ENCODE measurements at places on chromosomes 5 and 9.

DNA sequence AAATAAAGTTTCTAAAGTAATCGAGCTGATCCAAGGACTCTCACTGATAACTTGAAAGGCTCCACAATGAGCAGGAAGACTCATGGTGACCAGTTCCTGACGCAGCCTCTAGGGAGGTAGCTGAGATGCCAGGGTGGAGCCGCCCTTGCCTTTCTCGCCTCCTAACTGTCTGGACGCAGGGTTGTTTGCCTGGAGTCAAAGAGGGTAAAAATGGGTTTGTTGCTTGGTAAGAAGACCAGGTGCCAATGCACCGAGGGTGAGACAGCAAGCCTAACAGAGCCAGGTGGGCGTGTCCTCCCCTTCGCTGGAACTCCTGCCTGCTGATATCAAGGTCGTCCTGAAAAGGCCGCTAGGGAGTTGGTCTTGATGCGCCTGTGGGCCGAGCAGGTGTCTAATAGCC lies 48.6 kb upstream of the FCN1 start:
- no peak for DNase-seq

DNA sequence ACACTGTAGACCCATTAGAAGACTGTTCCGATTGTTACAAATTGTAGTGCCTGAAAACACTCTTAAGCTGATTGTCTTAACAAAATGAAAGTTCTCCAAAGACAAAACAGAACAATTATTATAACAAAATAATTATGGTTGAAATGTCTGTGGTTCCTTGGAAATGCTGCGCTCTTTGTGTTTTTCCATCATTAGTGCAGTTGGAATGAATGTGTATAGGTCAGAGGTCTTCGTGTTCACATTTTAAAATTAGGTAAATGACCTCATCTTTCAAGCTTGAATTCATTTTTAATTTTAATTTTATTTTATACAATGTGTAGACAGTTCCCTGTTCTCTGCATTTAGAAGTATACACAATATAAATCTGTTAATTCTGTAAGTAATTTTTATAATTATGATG lies 56.7 kb upstream of the NXNL2 start:
- DNase-seq = no peak

DNA sequence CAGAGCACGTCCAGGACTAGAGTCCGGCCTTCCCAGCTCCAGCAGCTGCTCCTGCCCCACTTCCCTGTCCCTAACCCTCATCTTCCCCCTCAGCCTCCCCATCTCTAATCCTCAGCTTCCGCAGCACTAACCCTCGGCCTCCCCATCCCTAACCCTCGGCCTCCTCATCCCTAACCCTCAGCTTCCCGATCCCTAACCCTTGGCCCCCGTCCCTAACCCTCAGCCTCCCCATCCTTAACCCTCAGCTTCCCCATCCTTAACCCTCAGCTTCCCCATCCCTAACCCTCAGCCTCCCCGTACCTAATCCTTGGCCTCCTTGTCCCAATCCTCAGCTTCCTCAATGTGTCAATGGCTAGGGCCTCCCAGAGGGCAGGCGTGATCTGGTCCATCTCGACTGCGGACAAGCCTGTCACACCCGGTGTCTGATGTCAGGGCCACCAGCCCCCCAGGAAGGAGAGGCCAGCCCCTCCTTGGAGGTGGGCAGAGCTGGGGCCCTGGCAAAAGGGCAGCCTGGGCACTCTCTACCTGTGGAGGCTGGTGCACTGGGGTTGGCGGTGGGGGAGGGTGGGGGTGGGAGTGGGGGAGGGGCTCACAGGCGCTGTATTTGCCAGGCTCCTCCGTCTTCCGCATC lies 1.4 kb downstream of the OBP2B start:
- no peak for DNase-seq

DNA sequence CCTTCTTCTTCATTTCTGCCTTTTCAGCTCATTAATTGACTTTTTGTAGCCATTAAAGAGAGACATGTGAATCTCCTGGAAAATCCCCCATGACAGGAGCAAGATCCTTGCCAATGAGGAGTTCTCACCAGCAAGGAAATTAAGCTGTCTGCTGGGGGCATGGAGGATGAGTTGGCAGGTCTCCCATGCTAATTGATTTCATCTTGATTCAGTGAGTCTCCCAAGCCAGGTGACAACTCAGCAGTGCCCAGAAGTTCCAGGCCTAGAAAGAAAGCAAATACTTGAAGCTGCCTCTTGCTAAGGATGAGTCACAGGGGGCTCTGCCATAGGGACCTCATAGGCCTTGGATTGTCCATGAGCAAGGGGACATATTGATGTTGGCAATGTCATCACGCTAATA lies 30.0 kb upstream of the ADRA1B start:
- DNase-seq = no peak

DNA sequence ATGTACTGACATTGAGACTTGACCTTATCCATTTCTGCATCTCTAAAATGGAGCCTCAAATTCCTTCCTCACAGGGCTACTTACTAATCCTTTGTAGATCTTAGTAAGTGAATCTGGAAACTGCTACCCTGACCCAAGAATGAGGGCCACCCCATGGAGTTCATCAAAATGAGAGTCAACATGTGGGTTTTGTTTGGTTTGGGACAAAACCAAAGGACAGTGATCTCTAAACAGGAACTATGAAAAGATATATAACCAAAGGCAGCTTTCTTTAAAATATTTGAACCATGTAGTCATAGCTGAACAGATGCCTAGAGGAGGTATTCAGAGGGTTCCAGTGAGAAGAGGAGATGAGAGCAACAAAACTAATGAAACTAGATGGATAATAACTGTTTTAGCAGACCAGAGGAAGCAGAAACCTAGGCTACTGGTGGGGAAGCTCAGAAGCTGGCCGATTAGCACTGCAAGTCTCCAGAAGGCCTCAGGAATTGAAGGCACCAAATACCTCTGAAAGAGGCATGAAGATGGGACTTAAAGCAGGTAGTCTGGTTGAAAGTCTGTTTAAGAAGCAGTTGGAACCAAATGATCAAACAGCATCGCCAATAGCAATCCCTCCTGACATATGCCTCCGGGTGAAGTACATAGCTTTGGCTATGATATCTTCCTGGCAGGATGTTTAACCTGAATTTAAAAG lies 45.8 kb downstream of the THOC3 start:
- DNase-seq = no peak

- DNase-seq = no peak
Observed at GRCh38 chr9:114051281-114051680, 26.8 kb downstream of the AMBP start.

- DNase-seq = no peak
Observed at GRCh38 chr9:115229496-115229895, 111.5 kb upstream of the TNC start.

DNA sequence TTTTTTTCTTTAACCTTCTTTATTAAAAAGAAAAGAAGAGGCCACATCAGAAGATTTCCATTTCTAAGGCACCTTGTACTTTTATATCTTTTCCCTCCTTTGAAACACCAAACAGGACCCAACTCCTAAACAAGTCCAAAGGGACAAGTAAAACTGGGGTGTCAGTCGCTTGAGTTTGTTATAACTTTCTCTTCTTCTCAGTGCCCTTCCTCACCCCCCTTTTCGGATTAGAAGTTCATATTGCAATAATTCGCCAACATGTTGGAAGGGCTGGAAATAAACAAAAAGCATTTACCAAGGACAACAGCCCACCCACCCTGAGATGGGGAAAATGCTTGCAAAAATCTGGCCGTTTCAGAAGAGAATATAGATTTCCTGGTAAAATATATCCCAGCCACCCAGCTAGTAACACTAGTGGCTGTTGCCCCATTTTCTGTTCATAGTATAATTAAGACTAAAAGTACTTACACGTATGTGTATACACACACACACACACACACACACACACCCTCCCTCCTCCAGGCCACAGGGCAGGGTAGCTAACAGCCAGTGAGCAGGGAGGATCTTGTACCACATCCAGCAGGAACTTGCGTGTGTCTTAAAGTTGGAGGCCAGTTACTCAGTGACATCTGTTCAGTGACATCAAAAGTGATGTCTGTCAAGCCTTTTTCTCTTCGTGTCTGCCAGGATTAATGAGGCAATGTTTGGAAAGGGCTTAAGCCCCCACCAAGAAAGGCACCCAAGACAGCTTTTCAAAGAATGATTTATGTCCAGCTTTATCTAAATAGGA lies 149.1 kb upstream of the KLF4 start:
- no peak for DNase-seq

- no peak for DNase-seq
Observed at GRCh38 chr9:114522286-114522685, 17.0 kb upstream of the WHRN start.

DNA sequence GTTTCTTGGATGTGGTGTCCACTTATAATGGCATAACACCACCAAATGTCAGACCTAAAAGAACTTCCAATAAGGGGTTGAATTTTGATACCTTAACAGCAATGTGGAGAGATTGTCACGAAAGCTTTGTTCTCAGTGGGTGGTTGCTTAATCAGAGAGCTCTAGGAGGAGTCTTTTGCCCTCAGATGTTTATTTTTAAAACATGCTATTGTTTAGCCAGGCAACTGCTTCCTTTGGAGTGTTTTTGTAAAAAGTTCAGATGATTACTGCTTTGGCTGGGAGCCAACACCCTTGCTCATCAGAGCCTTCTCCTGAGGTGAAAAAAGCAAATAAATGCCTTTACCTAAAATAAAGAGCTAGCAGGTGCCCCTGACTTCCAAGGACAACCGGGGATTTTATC lies 65.0 kb downstream of the SLC1A1 start:
- DNase-seq = no peak

DNA sequence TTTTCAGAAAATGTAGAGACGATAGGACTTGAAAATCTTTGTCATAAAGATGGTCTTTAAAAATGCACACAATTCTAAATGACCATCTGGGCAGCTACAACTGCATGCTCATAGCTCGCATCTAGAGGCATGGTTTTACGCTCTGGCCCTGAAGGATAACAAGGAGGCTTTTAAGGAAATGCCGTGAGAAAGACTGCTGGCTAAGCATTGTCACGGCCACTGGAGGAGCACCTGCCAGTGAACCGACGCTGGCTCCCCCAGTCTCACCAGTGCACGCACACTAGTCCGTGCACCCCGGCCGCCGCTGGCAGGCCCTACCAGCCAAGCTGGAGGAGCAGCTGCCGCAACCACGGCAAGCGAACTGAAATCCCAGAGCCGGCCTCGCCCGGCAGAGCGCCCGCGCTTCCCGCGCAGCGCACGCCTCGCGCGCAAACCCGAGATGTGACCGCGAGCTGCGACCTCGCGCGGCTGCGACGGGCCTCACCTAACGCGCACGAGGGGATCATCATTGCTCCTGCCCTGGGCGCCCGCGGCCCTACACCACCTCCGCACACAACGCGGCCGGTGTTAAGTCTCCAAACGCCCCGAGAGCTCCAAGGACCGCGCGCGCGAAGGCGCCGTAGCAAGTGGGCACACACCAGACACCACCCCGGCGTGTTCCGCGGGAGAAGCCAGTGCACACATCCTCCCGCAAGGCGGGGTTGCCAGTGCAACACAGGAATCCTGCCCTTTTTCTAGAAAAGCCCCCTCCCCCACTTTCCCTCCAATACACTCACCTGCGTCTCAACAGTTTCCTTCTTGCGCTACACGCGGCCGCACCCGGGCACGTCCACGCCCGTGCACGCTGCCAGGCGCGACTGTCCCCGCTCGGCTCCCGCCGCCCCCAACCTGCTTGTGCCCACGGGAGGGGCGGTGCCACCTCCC lies 5.3 kb downstream of the ELAVL2 start:
- DNase-seq = no peak

DNA sequence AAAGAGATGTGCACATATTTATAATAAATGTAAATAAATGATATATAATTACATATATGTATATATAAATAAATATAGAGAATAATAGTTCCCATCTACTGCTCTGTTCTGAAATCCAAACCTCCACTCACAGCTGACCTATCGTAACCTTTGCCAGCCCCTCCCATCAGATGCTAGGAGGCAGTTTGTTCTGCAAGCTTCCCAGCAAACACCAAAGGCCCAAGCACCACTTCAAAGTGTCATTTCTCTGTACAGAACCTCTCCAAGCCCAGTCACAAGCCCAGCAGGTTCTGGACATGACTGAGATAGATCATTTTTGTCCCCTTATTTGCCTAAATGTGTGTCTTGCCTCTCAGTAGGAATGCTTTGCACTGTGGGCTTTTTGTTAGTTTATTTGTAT lies 62.4 kb downstream of the MFAP3 start:
- DNase-seq = no peak

DNA sequence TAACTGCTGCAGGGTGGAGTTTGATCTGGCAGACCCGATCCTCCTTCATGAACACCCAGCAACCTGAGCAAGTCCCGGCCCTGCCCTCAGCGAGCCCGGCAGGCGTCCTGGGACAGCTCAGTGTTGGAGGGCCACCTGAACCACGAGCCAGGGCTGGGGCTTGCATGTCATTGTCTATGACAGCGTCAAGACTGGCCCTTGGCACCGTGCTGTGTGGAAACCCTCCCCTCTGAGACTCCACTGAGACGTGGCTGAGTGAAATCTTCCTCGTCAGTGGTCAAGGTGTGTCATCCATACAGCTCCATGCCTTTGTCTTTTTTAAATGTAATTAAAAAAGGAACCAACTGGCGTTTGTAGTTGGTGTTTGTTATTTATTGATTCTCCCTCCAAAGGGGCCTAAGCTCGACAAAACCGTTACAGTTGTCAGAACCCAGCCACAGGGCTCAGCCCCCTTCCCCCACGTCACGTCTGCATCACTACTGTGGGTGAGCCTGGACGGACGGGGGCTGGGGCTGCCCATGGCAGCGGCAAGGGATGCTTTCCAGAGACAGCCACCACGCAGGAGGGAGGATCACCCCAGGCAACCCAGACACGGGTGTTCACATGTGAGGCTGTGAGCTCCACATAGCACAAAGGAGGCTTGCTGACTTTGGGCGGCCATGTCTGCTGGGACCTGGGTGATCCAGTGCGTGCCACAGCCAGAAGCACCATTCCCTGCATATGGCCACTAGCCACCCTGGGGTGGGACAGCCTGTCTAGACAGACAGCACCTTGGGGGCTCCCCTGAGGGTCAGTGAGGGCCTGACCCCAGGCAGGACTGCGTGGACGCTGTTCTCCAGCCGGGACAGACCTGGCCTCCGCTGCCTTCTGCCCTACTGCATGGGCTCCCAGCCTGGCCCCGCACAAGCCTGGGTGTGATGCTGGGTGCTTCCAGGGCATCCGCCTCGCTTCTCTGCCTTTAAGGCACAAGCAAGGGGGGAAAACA lies 7.3 kb downstream of the UCK1 start:
- DNase-seq = no peak

DNA sequence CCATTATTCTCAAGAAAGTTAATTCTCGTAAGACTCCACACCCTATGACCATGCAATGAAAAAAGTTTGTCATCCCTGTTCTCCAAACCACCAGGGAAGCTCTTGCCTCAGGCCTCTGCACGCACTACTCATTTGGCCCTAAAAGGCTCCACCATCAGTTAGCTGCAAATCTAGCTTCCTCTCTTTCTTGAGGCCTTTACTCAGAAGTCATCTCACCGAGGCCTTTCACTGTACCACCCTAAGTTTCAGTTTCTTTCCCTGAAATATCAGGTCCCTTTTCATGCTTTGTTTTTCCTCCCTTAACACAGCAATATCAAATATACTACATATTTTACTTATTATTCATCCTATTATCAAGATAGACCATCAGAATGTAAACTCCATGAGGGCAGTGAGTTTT lies 39.1 kb downstream of the OXCT1 start:
- DNase-seq = no peak

DNA sequence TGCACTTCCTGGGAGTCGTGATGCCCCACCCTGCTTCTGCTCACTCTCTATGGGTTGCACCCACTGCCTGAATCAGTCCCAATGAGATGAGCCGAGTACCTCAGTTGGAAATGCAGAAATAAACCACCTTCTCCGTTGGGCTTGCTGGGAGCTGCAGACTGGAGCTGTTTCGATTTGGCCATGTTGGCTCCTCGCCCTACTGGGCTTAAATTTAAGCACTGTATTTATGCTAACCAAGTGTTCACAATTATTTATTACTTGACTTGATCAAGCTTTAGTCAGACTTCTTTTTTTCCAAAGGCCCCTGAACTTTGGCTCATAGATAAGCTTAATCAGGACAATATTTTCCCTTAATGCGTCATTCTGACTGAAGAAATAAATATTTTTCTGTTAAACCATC lies 1072.4 kb upstream of the CDH9 start:
- no peak for DNase-seq
